Panc1 (cell line): ENCODE measurements at places on chromosomes 13 and 19.

GRCh38 chr13:114046431-114046975 lies 72.6 kb upstream of the C13orf46 start:
- DNase-seq, result no peak

- no peak for DNase-seq
Measured at GRCh38 chr19:6211632-6212402, 68.0 kb downstream of the MLLT1 start.

DNA sequence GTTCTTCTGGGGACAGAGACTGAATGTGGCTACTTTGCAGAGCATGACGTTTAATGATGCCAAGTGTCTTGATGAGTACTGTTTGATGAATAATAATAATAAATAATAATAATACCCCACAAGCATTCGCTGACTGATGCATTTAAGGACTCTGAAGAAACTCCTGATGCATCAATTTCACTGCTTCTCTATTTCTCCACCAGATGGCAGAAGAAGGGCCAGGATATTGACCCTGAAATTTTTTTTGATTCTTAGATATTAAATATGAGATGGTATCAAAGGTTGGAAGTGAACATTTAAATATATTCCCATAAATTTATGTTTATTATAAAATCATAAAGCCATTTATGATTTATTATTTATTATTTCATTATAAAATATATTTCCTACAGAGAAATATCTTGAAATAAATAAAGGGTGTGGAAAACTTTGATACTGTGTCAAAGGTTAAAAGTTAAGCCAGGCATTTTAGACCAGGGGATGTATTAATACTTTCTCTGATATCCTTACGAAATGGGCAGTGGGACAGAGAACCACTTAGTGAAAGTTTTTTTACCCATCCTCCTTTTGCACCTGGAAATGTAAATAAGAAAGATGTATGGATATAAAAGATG lies 170.9 kb downstream of the LACC1 start:
- DNase-seq, result no peak

- DNase-seq, result no peak
Measured at GRCh38 chr19:47380559-47380958, 31.4 kb downstream of the DHX34 start.

DNA sequence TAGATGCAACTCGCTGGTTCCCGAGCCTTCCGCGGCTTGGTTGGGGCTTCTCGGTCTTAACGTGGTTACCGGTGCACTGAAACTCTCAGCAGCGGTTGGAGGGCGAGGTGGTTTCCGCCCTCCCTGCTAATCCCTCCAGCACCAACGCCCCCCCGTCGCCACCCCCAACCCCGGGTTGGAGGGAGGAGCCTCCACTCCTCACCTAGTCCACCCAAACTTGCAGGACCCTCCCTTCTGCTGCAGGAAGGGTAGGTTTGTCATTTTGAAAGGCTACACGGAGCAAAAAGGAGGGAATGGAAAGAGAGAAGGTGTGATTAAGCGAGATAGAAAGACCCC lies 465.0 kb downstream of the ITGBL1 start:
- no peak for DNase-seq

DNA sequence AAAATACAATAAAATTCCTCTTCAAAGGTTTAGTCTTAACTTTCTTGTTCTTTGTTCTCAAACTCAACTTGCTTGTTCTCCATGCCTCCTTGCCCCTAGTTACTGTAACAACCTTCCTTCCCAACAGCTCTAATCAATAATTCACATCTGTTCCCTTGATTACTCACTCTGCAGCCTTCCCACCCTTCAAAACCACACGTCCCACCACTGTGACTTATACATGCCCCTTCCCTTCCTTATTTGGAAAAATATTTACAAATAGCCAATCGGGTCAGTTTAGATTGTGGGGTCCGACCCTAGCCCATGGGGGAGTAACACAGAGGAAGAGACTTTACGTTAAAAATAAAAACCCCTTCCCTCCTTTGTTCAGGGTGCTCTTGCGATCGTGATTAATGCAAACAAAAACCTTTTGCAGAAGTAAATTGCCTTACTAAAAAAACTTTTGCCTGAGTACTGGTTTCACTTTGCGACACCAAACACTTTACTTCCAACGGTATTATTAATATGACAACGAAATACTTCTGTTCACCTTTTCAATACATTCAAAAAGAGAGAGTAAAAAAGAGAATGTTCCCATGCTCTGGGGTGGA lies 512 bp upstream of the ZNF93 start:
- DNase-seq, result no peak

- no peak for DNase-seq
Measured at GRCh38 chr13:96274046-96274445, 184.1 kb downstream of the HS6ST3 start.

DNA sequence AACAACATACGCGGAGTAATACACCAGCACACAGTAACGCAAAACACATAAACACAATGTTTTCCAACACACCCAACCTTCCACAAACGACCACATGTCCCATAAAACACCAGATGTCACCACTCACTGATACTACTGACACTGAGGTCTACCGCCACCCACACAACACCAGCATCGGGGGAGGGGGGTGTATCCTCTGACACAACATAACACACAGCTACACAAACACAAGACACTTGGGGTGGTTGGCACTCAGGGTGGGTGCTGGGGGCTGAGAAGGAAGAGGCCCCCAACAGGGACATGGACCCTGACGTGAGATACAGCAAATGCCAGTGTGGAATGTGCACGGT lies 1.5 kb upstream of the KCNN4 start:
- no peak for DNase-seq

- DNase-seq, result no peak
Measured at GRCh38 chr19:734716-735115, 16.2 kb upstream of the MISP start.

DNA sequence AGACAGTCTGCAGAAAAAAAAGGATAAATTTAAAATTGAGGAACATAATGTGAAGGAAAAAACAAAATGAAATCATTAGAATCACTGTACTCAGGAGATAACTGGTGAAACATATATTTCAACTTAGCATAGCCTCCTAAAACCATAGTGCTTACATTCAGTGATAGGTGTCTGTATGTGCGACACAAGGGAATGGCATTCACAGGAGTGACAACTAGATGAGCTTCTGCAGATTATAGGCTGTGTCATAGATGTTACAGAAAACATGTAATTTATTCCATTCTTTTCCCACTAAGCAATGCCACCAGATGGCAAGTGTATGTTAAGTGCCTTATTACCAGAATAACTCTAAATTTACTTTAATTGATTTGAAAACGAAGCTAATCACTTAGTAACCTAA lies 960.0 kb upstream of the PCDH20 start:
- no peak for DNase-seq
